LNCaP clone FGC (cell line): ENCODE measurements at places on chromosomes 6 and 20.

GRCh38 chr6:105771313-105771970 is 314.7 kb upstream of the PRDM1 start:
- no peak for DNase-seq

DNA sequence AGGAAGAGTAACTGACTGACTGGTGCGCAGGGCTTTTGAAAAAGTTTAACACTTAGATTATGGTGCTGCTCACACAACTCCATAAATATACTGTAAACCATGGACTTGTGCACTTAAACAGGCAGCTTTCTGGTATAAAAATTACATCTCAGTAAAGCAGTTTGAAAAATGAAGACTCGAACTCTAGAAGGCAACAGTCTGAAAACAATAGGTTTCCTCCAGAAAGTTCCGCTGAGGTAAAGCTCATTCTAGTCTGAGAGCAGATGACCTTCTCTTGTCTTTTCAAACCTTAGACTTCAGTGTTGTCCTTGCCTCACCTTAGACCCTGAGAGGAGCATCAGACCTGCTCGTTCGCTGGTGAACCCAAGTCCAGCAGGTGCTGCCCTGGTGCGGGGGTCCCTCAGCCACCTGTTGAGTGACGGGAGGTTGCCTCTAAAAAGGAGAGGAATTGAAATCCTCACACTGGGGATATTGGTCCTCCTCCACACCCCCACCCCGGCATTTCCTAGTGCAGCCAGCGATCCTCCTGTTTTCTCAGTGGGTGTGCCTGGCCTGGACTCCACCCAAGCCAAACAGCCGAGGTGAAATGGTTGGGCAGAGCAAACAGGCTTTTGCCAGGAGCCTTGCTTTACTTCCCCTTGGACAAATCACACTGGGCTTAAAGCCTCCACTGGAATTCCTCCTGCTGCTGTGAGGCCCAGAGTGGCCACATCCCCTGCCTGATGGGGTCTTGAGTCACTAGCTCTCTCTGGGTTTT is 14.7 kb upstream of the PYGB start:
- peak; percentile 94 for DNase-seq

DNA sequence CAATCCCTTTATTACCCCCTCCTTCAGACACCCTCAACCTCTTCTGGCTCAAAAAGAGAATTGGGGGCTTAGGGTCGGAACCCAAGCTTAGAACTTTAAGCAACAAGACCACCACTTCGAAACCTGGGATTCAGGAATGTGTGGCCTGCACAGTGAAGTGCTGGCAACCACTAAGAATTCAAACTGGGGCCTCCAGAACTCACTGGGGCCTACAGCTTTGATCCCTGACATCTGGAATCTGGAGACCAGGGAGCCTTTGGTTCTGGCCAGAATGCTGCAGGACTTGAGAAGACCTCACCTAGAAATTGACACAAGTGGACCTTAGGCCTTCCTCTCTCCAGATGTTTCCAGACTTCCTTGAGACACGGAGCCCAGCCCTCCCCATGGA is 2.2 kb downstream of the TNF start:
- DNase-seq, result no peak

DNA sequence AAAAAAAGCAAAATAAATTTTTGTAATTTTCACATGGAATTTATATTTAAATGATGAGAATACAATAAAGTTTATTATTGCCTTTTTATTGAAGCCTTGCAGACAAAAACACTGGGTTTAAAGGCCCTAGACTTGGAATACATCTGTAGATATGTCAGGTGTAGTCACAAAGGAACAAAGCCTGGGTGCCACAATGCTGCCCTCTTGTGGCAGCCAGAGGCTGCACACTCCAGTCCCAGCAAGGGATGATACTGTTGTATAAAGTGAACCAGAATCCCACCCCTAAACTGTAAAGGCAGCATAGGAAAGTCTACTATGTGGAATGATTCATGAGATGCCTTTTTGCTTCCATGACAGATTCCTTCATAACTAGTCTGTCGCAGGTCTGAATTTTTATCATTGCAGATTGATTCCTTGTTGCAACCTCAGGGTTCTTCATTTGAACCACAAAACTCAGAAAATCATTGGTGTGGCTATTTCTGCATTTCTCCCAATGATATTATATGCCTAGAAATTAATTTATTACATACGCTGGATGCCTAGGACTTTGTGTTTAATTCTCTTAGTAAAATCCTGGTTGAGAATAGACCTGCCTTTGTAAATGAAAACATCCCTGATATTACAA is 37.0 kb downstream of the MAK start:
- peak; percentile 30 for DNase-seq

- DNase-seq, result no peak
Measured at GRCh38 chr20:49635166-49635565, 67.2 kb upstream of the PTGIS start.

- no peak for DNase-seq
Measured at GRCh38 chr6:163731215-163732013, 316.9 kb downstream of the QKI start.

- no peak for DNase-seq
Measured at GRCh38 chr6:129446272-129447197, 263.4 kb downstream of the ARHGAP18 start.

DNA sequence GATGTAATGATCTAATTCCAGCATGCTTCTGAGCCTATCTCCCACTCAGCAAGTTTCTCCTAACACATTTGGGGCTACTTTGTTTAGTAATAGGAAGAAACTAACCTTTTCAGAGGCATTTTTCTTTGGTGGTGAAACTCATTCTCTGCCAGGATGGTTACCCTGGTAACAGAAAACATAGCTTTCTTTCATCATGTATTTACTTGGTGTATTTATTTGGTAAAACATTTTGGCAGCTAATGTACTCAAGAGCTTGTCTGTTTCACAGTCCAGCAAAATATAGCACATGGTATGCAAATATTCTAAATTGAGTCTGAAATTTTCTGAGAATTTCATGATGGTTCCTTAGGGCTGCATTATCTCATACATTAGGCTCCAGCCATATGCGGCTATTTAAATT is 100.0 kb downstream of the SLC35B3 start:
- no peak for DNase-seq
